CD4-positive, alpha-beta memory T cell (primary cell): ENCODE measurements at places on chromosomes 16 and 17. TPM values are rescaled to one million over a fixed set of nuclear protein-coding genes. Genes with fewer than 3 reads are reported as not detected.

NOL3 gene
- 9.6 TPM for total RNA-seq

FOXC2 gene
- total RNA-seq = not detected

CA4 gene
- total RNA-seq = not detected

KRTAP9-9 gene
- total RNA-seq = not detected

USH1G gene
- not detected for total RNA-seq

C1QTNF8 gene
- total RNA-seq = not detected

PRR15L gene
- total RNA-seq = not detected

RASL10B gene
- total RNA-seq = 0.15 TPM

ST6GALNAC1 gene
- total RNA-seq = 12.7 TPM

GP1BA gene
- not detected for total RNA-seq

CDH8 gene
- not detected for total RNA-seq

CCL15 gene
- not detected for total RNA-seq

NT5C gene
- 40.1 TPM for total RNA-seq

EPN3 gene
- total RNA-seq = not detected

KDM8 gene
- 28.6 TPM for total RNA-seq

KREMEN2 gene
- not detected for total RNA-seq

MT1H gene
- not detected for total RNA-seq

RHBDL3 gene
- not detected for total RNA-seq

MYL4 gene
- not detected for total RNA-seq

CNGB1 gene
- not detected for total RNA-seq

GUCY2D gene
- not detected for total RNA-seq

IL17C gene
- total RNA-seq = 0.44 TPM

ARHGDIG gene
- 0.96 TPM for total RNA-seq

SMIM36 gene
- total RNA-seq = not detected

SP6 gene
- not detected for total RNA-seq

ZSCAN10 gene
- total RNA-seq = not detected

ASB16 gene
- not detected for total RNA-seq

CFAP119 gene
- total RNA-seq = 2.6 TPM

IL32 gene
- total RNA-seq = 752 TPM

KRTAP2-2 gene
- total RNA-seq = not detected

C17orf78 gene
- total RNA-seq = not detected

KRTAP9-8 gene
- total RNA-seq = not detected

AANAT gene
- not detected for total RNA-seq

CRYBA1 gene
- not detected for total RNA-seq

CLN3 gene
- 63.6 TPM for total RNA-seq

ALOX15B gene
- not detected for total RNA-seq

HASPIN gene
- total RNA-seq = 0.28 TPM
